ENCODE measurements at places on chromosomes 7 and 10.
A peak's percentile ranks its signal among the peaks of the same experiment; 100 is the strongest.

- DNase-seq = no peak
Measured at GRCh38 chr10:62861507-62861906, 45.3 kb upstream of the EGR2 start.

- no peak for DNase-seq
Measured at GRCh38 chr7:1340461-1341360, 108.0 kb downstream of the UNCX start.

DNA sequence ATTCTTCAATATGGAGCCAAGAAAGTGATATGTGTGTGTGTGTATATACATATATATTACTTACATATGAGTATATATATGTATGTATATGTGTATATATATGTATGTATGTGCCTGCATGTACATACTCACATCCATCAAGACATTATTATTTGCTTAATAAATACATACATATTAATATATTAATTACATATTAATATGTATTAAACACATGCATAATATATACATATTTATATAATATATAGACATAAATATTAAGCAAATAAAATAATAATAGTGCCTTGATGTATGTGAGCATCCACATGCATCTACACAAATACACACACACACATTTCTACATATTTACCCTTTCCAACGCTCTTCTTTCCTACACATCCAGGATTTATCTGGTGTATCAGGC is 88.7 kb upstream of the KCNMA1 start:
- no peak for DNase-seq

DNA sequence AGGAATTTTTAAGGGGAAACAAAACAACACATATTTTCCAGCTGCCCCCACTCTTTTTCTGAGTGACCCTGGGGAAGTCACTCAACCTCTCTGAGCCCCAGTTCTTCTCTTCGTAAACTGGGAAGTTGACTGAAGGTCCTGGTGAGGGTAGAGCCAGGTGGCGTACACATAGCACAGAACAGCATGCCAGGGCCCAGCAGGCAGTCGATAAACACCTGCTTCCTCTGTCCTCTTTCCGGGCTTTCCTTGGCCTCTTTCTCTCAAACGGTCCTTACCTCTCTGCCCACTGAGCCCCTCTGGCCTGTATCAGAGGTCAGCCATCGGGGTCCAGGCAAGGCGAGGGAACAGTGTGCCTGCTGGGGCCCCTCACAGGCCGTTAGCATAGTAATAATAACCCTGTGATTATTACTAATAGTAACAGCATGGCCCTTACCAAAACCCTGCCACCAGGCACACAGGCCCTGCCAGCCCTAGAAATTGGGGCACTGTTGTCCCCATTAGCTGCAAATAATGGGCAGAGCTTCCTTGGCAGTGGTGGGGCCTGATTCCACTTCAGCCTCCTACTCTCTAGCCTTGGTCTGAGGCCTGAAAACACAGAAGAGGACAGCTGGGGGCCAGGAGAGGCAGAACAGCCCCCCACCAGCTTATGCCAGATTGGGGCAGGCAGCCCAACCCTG is 37.3 kb upstream of the SLC29A3 start:
- no peak for DNase-seq

DNA sequence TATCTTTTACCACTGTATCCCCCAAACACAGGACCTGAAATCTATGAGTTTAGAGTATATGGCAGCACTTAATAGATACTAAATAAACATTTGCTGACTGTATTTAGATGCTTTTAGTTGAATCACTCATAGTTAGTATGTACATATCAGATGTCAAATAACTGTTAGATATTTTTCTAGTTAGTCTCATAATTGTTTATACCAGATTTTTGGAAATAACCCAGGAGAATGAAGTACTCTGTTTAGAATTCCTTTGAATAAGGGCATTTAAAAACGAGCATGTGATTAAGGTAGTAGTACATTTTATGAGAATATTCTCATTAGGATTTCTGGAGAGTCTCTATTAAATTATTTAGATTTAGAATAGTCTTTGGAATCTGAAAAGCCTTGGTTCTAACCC is 22.3 kb upstream of the ZEB1 start:
- no peak for DNase-seq

GRCh38 chr10:56823849-56824248 is 462.8 kb upstream of the ZWINT start:
- DNase-seq = no peak

- DNase-seq = no peak
Measured at GRCh38 chr10:113450046-113450804, 102.6 kb upstream of the HABP2 start.

DNA sequence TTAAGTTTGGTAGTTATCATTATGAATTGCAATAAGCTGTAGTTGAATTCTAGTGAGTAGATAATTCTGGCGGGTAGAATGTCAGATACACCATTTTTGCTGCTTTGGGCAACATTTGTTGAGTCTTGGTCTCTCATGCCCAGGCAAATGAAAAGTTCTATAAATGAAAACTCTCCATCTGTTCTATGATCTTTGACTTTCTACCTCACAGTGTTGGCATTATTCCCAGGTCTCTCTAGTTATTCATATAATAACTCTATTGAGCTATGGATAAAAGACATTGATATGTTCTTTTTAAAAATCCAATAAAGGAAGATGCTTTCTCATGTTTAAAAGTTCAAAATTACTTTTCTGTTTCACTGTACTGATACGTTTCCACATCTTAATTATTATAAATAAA is 415.3 kb upstream of the SEMA3D start:
- DNase-seq = peak; percentile 85

DNA sequence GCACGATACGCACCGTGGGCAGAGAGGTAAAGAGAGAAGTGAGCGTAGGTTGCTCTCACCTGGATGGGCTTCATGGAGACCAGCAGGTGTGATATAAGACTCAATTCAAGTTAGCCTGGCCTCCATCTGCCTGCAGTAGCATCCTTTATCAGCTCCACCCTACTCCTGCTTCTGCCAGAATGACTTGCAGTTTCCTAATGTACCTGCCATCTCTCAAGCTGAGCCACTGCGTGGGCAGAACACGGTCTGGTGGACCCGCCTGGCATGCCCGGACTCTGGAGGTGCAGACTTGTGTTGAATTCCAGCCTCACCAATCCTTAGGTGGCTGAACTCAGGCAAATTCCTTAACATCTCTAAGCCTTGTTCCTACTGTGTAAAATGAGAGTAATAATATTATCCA is 64.3 kb downstream of the STEAP1B start:
- no peak for DNase-seq

GRCh38 chr7:77657427-77658224 is 38.6 kb upstream of the RSBN1L start:
- DNase-seq = peak; percentile 10

Measured in NCI-H446 treated with DMSO at 0.1 percent for 48 hours (cell line).